Activated naive CD8-positive, alpha-beta T cell treated with anti-CD3 and anti-CD28 coated beads, Interleukin-2, amount 10 ng/mL, durations not matched to agents 7 days and 5 days (primary cell): ENCODE measurements at places on chromosomes 2 and 18.

DNA sequence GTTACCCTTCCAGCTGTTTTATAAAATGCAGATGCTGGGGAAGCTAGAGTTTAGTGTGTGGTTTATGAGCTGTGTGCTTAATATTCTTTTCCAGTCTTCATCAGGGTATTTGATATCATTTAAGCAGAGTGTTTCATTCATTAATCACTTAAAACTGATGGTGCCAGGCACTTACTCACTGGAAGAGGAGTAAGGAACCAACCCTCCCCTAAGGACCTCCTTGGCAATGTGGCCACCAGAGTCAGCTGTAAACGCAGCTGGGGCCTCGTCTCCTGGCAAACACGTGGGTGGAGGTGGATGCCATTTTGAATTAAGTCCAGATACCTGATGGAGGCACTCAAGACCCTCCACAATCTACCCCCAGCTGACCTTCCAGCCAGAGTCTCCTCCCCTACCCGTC is 331.6 kb downstream of the CLIP4 start:
- no peak for DNase-seq

GRCh38 chr2:54224997-54225396 is 31.0 kb downstream of the TSPYL6 start:
- no peak for DNase-seq

DNA sequence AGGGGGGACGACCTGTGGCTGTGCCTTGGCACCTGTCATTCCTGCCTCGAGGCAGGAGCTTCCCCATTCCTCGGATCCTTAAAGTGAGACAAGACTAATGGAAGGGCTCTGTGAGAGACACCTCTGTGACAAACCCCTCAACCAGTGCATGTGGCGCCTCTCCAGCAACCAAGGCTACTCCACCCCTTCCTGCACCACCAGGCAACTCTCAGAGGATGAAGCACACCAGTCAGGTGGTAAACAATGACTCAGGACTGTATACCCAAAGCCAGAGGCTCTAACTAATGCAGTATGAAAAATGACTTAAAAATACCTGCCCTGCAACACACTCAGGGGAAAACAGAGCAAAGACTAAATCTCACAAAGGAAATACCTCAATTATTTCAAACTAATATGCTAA is 136.9 kb downstream of the UXS1 start:
- no peak for DNase-seq

- no peak for DNase-seq
Measured at GRCh38 chr2:229265727-229266126, 5.4 kb downstream of the PID1 start.

DNA sequence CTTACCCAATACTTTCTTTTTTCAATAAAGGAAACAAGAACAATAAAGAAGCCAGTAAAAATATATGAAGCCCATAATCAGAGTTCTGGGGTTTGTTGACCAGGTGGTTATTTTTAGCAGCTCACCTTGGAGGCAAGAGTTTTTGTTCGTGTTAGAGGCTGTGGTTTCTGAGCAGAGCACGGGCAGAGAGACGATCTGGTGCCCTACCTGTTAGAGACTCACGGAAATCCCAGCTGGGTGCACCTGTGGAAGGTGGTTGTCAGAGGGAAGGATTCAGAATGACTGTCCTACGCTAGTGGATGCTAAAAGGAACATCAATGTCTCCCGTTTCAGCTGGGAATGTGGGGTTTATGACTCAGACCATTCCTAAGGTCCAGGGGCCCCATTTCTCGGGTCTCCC is 87.6 kb downstream of the NRP2 start:
- DNase-seq = no peak

GRCh38 chr2:74498500-74499266 is 720 bp downstream of the LBX2 start:
- peak; percentile 61 for DNase-seq

- no peak for DNase-seq
Measured at GRCh38 chr2:3121601-3122000, 256.0 kb downstream of the EIPR1 start.

- peak; percentile 85 for DNase-seq
Measured at GRCh38 chr2:96839293-96839874, 4.4 kb downstream of the ANKRD23 start.

- no peak for DNase-seq
Measured at GRCh38 chr18:6639305-6639704, 90.2 kb upstream of the ARHGAP28 start.

- DNase-seq = no peak
Measured at GRCh38 chr2:113232123-113232522, 46.6 kb downstream of the PAX8 start.

DNA sequence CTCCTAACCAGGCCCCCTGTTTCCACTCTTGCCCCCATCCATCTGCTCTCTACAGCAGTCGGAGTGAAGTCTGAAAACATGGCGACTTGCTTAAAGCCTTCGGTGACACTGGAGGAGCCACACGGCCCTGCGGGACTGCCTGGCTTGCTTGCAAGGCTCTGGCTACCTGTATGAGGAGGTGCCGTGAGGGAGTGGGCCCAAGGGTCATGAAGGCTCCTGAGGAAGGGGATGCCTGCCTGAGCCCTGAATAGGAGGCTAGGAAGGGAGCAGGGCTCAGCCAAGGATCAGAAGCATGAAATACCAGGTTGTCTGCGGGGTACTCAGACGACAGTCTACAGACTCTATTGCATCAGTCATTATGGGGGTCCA is 75.4 kb downstream of the EMX1 start:
- no peak for DNase-seq

DNA sequence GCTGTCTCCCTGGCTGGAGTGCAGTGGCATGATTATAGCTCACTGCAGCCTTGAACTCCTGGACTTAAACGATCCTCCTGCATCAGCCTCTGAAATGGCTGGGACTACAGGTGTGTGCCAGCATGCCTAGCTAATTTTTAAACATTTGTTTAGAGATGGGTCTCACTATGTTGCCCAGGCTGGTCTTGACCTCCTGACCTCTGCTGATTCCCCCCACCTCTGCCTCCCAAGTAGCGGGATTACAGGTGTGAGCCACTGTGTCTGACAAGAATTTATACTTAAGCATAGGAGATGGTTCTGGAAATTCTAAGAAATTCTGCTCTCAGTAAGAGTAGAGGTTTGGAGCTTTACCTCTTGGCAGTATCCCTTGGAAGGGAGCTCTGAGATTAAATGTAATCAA is 18.2 kb downstream of the MTHFD2 start:
- DNase-seq = no peak
